ENCODE measurements at places on chromosomes 1 and 21. TPM values are rescaled to one million over a fixed set of nuclear protein-coding genes. Genes with fewer than 3 reads are reported as not detected.

Gene C8A
- not detected for total RNA-seq

DNA sequence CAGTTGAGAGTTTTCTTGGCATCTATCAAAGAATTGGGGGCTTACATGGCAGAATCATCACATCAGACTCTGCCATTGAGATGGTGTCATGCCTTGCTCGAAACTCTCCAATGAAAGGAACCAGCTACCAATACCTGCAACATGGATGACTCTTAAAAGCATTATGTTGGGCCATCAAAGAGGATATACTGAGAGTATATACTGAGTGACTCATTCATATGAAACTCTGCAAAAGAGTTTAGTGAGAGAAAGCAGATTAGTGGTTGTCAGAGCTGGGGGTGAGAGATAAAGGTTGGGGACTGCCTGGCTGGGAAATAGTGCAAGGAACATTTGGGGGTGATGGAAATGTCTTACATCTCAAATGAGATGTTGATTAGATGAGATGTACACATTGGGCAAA lies 14.7 kb upstream of the HMGB4 start:
- DNase-seq: no peak

DNA sequence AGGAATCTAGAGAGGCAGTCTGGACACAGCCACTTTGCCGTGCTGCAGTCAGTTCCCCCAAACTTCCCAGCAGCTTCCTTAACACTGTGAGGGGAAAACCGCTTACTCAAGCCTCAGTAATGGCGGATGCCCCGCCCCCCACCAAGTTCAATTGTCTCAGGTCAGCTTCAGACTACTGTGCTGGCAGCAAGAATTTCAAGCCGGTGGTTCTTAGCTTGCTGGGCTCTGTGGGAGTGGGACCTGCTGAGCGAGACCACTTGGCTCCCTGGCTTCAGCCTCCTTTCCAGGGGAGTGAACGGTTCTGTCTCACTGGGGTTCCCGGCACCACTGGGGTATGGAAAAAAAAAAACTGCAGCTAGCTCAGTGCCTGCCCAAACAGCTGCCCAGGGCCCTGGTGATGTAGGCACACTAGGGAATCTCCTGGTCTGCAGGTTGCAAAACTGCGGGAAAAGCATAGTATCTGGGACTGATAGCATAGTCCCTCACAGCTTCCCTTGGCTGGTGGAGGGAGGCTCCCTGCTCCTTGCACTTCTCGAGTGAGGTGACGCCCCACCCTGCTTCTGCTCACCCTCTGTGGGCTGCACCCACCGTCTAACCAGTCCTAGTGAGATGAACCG lies 23.7 kb upstream of the HFM1 start:
- no peak for DNase-seq

DNA sequence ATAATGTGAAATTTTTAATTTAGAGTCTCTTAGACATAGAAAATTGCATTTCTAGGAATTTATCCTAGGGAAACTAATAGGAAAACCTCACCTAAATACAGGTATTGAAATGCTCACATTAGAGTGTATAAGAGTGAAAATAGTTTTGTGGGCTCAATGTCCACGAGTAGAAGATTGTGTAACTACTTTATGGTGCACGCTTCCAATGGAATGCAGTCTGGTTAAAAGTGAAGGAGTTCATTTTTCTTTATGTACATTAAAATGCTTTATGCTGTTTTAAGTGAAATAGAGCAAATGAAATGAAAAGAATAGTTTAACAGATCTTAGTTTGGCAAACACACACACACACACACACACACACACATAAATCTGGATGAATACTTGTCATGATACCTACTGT lies 278.2 kb downstream of the USP25 start:
- no peak for DNase-seq

DNA sequence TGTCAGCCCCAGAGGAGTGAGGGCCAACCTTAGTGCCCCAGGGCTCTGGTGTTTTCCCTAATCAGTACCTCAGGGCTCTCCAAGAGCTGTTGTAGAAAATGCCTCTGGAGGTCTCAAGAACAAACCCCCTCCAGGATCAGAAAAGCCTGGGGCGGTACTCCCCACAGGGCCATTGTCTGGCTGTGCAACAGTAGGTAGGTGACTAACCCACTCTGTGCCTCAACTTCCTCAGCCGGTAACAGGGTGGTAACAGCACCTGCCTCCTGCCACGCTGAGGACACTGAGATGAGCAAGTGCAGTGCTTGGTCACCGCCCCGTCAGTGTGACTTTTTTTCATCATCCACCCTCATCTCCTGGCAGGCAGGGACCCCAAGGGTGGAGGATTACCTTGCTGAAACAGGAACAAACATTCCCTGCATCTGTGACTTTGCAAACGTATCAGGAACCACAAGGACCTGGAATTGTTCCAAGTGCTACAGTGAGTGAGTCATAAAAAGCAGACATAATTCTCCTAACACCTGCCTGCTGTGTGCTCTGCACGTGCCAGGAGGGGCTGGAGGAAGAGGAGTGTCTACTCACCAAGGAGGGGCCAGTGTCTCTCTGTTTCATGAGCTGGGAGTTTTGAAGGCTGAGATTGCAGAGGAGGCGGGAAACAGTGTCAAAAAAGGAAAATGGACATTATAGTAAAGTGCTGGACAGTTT lies 440.8 kb downstream of the NPHP4 start:
- DNase-seq: no peak

DNA sequence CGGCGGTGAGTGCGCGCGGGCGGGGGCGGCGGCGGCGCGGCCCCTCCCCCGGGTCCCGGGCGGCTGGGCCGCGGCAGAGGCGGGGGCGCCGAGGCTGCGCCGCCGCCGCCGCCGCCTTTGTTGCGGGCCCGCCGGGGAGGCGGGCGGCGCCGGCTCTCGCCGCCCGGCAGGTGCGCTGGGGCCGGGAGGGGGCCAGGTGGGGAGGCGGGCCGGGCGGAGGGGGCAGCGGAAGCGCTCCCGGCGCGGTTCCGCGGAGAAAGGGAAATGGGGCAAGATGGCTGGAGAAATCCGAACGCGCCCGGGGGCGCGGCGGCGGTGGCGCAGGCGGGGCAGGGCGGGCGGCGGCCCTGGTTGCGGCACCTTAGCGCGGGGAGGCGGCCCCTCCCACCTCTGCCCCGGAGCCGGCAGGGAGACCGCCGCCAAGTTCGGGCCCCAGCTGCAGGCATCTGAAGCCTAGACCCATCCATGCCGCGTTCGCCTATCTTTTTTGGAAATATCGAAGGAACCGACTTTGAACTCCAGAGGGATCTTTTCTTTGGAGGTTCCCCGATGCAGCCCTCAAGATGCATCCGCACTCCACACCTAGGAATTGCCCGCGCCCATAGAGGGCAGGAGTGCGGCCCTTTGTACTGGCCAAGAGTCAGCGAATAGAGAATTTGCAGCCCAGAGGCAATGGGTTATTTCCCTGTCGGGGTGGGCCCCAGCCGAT lies 479 bp downstream of the POGK start:
- peak; percentile 60 for DNase-seq

GRCh38 chr1:245858022-245858721 lies 648.9 kb downstream of the SMYD3 start:
- no peak for DNase-seq

DNA sequence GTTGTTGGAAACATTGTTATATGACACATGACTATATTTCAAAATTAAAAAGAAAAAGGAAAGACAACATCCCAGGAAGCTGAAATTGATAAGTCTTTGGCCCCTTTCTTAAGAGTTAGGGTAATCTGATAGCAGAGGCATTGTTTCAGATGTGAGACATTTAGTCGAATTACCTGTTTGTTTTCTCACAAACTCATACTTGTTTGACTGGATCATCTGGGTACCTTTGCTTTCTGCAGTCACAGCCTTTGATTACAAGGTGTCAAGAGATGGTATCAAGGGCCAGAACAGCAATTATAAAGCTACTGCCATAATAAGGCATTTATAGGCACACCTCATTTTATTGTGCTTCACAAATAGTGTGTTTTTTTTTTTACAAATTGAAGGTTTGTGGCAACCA lies 136.3 kb downstream of the DUSP10 start:
- DNase-seq: no peak

DNA sequence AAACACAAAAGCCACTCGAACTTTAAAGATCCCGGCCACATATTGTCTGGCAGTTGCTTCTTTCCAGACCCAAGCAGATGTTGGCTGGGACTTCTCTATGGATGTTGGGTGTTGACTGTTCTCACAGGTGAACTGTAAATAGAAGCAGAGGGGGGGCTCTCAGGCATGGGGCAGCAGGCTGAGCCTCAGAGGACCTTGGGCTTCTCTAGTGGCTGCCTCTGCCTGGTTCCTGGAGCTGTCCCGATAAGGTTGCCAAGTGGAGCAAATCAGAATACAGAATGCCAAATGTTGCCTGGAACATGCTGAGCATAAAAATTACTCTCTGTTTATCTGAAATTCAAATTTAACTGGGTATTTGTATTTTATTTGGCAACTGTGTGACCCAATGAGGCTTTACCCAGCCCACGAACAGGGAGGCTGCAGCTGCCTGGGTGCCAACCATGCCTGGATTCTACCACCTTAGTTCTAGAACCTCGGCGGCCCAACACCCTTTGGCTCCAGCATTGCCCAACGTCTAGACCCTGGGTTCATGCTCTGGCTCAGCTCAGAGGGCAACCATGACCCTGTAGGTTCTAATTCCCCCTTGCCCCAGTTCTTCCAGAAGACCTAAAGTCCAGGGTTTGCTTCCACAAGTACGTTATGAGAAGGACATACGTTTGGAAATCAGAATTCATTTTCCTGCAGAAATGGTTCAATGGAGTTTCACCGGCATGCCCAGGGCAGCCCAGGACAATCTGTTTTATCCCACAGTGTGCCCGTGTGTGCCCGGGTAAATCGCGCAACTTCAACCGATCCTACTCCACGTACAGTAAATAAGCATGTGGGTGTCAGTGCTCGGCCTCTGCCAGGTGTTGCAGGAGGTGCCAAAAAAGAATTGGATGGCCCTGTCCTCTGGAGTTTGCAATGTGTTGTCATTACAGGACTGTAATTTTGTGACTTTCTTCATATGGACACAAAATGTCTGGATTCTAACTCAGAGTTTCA lies 5.4 kb upstream of the SLC45A1 start:
- DNase-seq: no peak

GRCh38 chr1:28926629-28927265 lies 12.4 kb downstream of the EPB41 start:
- DNase-seq: no peak

DNA sequence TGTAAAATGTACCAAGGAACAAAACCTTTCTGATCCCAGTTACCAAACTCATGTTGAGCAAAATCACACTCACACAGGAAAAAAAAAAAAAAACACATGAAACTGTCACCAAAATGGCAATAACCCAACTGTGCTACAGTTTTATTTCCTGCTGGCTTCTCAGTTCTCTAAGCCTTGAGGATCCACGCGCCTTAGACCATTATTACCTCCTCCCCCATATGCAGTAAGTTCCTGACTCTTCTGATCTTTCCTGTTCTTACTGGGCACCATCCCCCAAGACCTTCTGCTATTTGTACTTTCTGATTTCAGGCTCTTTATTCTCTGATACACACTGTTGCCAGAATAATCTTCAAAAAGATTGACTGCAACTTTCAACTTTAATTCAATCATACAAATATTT lies 79.6 kb downstream of the SLC45A1 start:
- DNase-seq: no peak

Data from breast epithelium (tissue), 4 donors.